HL-60 (cell line): ENCODE measurements at places on chromosomes 16 and 17.

GRCh38 chr17:41965694-41966462 lies 717 bp upstream of the CNP start:
- DNase-seq: no peak

- no peak for DNase-seq
Measured at GRCh38 chr17:70206361-70207010, 37.2 kb downstream of the KCNJ2 start.

- DNase-seq: peak; percentile 11
Measured at GRCh38 chr16:71367241-71367976, 8.9 kb downstream of the CALB2 start.

DNA sequence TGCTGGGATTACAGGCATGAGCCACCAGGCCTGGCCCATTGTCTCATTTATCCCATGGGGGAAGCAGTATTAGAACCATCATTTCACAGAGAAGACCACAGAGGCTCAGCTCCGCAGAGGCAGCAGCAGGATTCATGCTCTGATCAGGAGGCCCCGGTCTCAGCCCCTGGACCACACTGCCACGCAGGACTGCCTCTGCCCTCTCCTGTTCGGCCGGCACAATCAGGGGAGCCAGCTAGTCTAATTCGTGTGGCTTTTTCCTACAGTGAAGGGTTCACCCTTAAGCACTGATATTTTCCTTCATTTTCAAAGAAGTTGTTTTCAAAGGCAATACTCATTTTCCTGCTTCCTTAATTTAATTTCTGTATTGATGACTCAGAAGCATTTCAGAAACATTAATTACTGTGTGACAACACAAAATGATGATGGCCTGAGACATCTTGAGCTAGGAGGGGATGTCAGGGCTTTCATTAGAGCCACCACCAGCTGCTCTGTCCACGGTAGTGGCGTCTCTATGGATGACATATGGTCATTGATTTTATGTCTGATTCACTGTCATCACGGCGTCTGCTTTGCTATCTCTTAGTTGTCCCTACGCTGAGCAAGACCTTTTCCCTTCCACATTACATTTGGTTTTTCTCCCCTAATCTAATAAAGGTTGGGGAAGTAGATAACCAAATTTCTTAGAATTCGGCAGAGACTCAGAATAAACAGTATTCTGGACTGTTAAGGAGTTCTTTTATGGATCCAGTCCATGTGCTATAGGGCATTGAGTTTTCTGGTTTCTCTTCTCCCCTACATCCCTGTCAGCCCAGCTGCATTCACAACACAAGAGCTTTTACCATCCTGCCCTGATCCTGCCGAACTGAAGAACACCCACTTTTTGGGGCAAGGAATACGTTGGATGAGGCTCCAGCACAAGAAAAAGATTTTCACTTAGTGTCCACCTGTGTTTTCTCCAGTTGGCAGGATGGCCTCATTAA lies 314.0 kb downstream of the SLC39A11 start:
- DNase-seq: no peak

DNA sequence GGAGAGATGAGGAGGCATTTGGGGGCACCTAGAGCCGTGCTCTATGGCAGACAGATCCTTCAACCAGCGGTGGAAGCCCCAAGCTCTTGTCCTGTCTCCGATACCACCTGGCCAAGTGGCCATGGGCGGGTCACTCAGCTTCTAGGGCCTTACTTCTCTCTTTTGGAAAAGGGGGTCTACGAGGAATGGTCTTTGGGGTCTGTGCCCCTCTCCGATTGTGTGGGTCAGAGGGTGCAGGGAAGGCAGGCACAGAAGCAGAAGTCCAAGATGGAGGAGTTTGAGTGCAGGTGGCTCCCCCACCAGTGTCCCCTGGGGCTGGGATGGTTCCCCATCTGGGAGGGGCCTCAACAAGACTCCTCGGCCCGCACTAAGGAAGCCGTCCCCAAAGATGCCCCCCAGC lies 116.7 kb downstream of the CCDC182 start:
- DNase-seq: no peak

GRCh38 chr16:530111-530817 lies 2.8 kb downstream of the CAPN15 start:
- DNase-seq: no peak

DNA sequence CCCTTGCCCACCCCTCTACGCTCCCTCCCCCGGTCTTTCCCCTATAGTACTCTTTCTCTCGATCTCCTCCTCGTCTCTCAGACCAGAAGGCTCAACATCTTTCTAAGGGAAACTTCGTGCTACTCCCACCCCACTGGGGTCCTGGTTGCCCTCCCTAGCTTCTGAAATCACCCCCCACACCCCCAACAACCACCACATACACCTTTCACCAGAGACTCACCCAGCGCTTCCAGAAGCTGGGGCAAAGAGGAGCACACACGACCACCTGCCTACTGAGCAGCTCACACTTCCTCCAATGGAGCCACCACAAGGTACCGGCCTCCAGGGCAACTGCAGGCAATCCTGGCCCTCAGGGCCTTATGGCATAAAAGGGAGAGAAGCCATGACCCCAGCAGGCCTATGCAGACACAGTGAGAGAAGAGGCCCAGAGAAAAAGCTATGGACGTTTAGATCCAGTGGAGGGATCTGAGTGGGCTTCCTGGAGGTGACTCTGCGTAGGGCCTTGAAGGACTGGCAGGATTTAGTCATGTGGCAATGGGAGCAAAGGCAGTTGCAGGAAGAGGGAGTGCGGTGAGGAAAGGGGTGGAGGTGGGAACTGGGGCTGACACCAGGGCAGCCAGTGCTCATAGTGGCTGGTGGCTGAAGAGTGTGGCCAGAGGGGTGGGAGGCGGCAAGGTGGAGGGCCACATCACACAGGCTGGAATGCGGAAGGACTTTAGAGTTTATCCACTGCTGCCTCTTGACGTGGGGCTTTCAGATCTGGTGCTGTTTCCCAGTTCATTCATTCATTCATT lies 12.1 kb upstream of the TMEM92 start:
- DNase-seq: no peak

DNA sequence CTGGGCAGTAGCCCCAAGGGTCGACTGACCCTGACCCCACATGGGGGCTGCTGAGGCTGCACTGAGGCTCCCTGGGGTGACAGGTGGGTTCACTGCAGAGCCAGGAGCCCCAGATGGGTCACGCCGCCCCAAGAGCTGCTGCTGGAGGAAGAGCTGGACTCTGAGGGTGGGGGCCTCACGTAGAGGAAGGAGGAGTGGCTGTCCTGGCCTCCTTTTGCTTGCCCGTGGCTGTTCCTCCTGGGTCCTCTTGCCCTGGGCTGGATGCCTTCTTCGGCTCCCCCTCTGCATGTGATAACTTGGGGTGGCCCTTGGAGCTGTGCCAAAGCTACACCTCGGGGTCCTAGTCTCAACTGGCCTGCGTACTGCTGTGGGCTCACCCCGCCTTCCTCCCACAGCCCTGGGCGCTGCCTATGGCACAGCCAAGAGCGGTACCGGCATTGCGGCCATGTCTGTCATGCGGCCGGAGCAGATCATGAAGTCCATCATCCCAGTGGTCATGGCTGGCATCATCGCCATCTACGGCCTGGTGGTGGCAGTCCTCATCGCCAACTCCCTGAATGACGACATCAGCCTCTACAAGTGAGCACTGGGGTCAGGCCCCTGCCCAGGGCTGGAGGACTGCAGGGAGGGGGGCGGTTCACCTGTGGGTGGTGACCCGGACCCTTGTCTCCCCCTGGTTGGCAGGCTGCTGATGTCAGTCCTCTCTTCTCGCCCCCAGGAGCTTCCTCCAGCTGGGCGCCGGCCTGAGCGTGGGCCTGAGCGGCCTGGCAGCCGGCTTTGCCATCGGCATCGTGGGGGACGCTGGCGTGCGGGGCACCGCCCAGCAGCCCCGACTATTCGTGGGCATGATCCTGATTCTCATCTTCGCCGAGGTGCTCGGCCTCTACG lies 1.1 kb upstream of the AMDHD2 start:
- DNase-seq: no peak

- DNase-seq: no peak
Measured at GRCh38 chr17:2146132-2146871, 91.4 kb downstream of the HIC1 start.

GRCh38 chr16:86306011-86306644 lies 204.2 kb upstream of the FOXF1 start:
- no peak for DNase-seq

DNA sequence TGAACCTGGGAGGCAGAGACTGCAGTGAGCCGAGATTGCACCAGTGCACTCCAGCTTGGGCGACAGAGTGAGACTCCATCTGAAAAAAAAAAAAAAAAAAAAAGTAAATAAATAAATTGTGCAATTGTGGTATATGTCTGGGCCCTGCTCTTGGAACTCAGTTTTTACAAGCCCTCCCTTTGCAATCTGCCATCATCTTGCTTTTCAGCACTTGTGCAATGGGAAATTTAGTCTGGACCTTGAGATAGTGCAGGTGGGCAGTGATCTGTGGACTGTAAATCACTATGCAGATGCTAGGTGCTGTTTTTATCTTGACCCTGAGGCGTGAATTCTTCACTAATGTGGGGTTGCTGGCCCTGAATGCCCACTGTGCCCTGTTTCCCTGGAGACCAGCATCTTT lies 6.5 kb upstream of the RAP1GAP2 start:
- no peak for DNase-seq

GRCh38 chr17:21001813-21002221 lies 41.0 kb downstream of the USP22 start:
- DNase-seq: no peak

GRCh38 chr16:10940501-10941079 lies 1.7 kb downstream of the DEXI start:
- DNase-seq: no peak

DNA sequence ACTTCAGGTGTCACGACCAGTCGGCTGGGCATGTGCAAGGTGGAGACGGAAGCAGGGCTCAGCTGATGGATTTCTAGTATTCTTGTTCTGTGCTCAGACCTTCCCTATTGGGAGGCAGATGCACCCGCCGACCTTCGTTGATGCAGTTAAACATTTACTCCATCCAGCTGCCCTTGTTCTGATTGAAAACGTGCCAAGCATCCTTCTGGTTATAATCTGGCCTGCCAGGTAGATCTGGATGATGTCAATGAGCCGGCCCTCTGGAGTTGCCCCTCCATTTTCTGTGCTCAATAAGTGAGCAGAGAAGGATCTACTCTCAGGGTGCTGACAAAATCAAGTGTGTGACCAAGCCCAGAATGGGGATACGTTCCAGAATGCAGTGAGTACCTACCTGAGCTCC lies 38.3 kb downstream of the CCDC182 start:
- DNase-seq: no peak

- DNase-seq: no peak
Measured at GRCh38 chr16:68972720-68973119, 129.4 kb downstream of the TANGO6 start.

- no peak for DNase-seq
Measured at GRCh38 chr17:76968707-76969597, 100.7 kb downstream of the MGAT5B start.

DNA sequence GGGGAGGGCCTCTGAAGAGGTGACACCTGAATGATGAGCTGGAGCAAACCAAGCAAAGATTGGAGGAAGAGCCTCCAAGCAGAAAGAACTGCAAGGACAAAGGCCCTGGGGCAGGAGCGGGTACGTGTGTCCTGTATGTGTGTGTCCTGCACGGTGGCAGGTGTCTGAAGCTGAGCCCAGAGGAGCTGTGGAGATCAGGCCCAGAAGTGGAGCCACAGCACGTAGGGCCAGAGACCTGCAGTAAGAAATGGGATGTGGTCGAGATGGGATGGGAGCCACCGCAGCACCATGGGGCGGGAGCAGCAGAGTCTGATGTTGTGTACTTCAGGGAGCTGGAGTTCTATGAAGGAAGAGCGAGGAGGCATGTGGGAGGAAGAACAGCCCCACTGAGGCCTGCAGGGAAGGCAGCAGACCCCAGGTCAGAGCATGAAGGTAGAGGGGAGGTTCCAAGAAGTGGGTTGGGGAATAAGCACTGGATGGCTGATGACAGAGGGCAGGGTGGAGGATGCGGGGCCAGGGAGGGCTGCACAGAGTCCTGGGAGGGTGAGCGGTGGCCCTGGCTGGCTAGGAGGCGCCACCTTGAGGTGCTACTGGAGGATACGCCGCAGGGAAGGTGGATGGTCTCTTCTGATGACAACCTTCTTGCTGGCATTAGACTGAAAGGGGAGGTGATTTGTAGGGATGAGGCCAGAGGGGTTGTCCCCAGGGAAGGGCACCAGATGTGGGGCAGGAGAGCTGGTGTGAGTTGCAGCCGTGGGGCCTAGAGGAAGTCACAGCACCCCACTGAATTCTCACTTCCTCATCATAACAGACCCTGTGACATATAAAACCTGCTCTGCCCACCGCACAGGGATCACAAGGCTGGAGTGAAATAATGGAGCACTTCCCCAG lies 10.6 kb upstream of the CETP start:
- DNase-seq: peak; percentile 74

- no peak for DNase-seq
Measured at GRCh38 chr17:15247891-15248529, 17.1 kb downstream of the PMP22 start.

- no peak for DNase-seq
Measured at GRCh38 chr16:4404247-4404966, 12.0 kb downstream of the CORO7 start.

GRCh38 chr16:85123891-85124635 lies 11.8 kb upstream of the CIBAR2 start:
- DNase-seq: no peak

- DNase-seq: no peak
Measured at GRCh38 chr16:66843191-66843590, 1.0 kb upstream of the CA7 start.

- DNase-seq: no peak
Measured at GRCh38 chr16:11117576-11118211, 138.3 kb downstream of the SOCS1 start.

DNA sequence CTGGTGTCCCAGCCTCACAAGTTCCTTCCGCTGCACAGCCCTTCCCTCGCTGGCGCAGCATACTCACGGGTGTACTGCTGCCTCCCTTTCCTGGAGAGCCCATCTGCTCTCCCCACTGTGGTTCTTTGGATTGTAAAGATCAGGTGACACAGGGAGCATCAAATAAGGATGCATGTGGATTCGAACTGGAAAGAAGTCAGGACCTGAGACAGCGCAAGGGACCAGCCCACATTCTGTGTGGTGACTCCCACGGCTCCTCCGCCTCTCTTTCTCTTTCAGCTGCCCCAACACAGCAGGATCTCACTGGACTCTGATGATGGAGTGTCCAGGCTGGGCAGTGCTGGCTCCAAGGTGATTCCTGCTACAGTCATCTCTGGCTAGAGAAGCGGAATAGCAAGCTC lies 8.1 kb downstream of the LDAF1 start:
- DNase-seq: no peak

DNA sequence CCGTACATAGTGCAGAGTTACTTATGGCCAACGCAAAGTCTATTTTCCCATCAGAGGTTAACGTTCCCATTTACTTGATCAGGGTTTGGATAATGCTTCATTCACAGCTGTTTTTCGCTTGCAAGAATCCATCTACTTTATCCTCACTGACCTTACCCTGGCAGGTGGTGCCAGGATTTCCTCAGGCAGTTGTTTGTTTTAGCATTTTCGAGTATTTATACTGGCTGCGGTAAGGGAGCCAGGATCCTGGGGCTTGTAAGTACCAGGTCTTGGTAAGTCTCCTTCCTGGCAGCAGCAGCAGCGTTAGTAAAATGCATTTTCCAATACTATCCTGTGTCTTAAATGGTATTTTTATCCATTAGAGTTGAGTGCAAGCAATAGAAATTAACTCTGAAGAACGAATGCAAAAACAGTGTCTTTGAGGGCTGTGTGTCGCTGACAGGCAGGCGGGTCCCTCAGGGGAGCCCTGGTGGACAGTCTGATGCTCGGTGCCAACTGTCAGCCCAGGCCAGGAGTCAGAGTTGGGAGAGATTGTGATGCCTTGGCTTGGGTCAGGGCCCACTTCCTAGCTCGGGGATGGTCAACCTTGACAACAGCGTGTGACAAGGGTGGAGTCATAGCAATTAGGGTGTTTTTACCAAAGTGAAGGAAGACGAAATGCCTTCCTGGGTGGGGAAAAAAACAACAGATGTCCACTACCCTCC lies 92.4 kb upstream of the HSBP1 start:
- no peak for DNase-seq
